LNCaP clone FGC (cell line): ENCODE measurements at places on chromosomes 6 and 20.
A peak's percentile ranks its signal among the peaks of the same experiment; 100 is the strongest.

DNA sequence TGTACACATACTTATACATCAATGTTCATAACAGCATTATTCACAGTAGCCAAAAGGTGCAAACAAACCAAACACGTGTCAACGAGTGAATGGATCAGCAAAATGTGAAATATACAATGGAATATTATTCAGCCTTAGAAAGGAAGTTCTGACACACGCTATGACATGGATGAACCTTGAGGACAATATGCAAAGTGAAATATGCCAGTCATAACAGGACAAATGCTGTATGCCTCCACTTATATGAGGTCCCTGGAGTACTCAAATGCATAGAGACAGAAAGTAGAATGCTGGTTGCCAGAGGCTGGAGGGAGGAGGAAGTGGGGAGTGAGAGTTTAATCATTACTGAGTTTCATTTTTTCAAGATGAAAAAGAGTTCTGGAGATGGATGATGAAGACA, 37.8 kb upstream of the IGF2R start:
- DNase-seq = no peak

DNA sequence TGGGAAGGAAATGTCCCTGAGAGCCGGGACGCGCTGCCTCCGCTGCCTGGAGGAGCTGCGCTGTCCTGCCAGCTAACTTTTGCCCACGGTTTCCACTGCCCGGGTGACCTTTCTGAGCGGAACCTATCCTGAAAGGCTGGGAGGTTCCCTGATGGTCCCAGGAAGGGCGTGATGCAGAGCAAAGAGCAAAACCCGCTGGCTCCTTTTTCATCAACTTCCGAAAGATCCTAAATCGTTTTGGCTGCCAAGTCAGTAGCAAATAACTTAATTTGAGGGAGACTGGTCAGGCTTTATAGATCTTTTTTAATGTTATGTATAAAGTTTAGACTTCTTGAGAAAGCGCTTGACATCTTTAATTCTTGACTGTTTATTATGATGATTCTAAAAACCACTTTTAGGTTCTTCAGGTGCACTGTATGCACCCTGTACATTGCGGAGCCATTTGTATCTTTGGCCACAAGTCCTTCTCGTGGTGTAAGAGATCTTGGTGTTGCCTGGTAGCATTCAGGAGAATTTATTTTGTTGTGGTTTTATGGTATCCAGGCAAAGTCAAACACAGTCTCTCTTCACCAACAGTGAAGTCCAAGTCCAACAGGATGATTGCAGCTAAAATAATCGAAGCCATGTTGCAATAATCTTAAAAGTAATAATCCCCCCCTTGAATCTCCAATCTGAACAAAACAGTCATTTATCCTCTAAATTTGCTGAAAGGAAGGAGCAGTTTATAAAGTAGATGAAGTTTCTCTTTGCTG, at the start of gene SYNE1:
TSS of gene SYNE1 (minus strand) at position 67 of the 752 bp plus-strand sequence. CDS start 9,031 bp downstream, outside the sequence.
- no peak for DNase-seq

GRCh38 chr6:148257810-148258209, 84.8 kb upstream of the SASH1 start:
- DNase-seq = peak; percentile 95

DNA sequence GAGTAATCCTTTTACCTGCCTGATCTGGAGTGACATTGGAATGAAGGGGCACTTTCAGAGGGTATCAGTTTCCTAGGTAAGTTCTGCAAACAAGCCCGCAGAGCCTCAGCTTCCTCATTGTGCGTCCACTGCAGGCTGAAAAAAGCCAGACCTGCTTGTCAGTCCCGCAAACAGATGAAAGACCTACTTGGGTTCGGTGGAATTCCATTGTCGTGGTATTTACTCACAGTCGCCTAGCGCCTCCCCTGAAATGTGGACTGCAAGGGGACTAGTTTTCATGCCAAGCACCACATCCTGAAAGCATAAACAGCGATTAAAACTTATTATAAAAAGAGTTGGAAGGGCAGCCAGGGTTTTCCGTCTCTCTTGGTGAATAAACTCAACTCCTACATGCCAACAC, 121.5 kb downstream of the PAX1 start:
- no peak for DNase-seq

- DNase-seq = no peak
Observed at GRCh38 chr20:44921447-44921846, 11.6 kb downstream of the PABPC1L start.

- no peak for DNase-seq
Observed at GRCh38 chr6:148779142-148779562, 32.3 kb downstream of the UST start.

DNA sequence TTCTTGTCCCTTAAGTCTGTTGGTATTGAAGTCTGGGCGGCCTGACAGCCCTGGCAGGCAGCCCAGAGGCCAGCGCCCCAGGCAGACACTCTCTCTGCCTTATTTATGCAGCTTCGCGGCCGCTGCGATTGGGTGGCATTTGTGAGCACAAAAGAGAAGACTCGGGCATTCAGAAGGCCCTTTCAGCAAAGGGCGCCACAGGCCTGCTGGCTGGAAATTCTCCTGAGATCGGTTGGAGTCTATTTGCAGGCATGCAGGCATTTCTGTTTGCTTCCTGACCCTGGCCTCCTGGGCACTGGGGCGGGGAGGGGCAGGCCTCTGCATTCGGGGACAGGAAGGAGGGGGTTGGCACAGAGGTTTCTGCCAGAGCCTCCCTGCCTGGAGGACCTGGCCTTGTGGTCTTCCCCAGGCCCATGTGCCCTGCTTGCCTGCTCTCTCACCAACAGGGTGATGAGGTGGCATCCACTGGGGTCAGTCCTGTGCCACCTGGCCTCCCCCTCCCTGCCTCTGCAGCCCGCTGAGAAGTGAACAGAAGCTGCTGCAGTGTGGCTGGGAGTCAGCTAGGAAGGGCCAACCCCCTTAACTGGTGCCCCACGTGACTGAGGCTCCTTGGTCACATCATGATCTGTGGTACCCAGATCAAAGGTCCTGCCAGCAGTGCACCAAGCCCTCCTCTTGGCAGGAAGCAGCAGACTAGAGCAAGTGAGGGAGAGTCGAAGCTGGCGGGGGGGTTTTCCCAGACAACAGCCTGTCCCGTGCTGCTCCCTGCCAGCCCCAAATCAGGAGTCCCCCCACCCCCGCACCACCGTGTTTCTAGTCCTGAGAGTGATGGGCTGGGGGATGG, 16.6 kb upstream of the CCDC167 start:
- DNase-seq = peak; percentile 78

GRCh38 chr6:63945987-63946386, 310.4 kb downstream of the PHF3 start:
- no peak for DNase-seq

DNA sequence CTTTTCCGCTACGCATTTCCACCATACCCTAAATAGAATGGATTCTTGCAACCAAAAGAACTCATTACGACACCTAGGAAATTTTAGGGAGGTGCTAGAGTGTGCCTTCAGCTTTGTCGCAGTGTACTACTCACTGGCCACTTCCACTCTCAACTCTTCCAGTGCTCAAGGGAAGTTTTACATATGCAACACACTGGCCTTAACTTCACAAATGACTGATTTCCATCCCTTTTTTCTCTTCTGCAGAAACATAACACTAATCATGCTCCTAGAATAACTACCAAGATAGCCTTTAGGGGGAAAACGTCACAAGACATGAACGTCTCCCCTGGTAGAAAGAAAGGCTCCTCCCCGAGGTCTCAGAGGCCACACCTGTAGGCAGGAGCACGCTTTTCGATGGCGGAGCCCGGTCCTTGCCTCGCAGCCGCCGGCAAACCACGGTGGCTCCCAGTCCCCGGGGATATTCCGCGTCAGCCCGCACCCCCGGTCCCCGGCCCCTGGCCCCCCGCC, 584 bp downstream of the LYRM4 start:
- peak; percentile 39 for DNase-seq

DNA sequence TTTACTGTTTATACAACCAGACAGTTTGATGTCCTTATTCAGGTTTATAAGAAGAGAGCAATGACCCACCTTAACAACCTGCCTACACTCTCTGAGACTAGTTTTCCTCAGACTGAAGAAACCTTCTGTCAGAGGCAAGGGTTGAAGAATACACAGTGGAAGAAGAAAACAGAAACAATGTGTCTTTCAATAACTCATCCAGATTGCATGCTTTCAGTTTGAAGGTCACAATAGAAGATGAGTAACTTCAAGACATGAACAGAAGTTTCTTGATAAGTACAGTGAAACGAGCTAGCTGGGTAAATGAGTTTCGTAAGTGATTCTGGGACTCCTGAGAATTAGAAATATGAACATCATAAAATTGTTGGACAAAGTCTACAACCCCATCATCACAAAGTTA, 141.7 kb downstream of the STXBP5 start:
- no peak for DNase-seq

GRCh38 chr20:59007665-59008511, 834 bp upstream of the CTSZ start:
- no peak for DNase-seq

GRCh38 chr6:53317861-53318260, 30.9 kb downstream of the ELOVL5 start:
- DNase-seq = no peak

DNA sequence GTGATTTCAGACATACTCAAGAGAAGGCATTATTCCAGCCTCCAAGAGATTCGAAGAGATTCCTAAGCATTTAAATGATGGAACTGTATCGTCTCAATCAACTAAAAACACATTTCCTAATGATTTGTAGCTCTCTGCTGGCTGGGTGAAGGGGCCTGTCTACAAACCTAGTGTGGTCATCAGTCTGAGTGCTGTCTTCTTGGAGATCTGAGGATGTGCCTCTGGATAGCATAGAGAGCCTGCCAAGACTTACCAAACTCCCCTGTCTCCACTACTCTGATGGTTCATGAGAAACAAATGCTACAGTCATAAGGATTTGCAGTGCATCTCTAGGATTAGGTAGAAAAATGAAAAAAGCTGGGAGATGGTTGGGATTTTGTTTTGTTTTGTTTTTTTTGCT, 176.9 kb upstream of the CITED2 start:
- DNase-seq = no peak

DNA sequence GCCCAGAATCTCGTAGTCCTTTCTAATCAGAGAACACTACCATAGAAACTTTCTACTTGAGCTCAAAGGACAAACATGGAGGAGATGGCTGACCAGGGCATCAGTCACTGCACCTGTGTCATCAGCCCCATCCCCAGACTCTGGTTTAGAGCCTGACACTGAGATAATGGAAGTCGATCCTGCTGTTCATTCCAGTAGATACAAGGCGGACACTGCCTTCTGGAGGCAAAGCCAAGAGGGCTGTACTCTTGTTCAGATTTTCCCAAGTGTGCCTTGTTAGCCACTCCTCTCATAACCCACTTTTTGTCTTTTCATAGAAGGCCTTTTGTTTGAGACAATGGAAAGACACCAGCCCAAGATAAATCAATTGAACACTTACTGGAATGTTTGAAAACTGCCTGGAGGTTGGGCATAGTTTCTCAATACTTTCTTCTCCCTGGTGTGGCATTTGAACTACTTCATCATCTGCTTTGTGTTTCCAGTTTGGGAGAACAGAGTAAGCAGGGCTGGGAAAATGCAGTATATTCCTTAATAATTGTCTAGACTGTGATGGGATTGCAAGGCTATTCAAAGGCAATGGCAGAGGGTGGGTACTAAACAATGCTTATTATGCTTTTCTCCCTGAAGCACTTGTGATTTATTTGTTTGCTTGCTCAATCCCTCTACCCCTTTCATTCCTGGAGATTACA, 99.7 kb downstream of the CLIC5 start:
- no peak for DNase-seq

- DNase-seq = no peak
Observed at GRCh38 chr6:24403501-24403824, 727 bp downstream of the MRS2 start.

DNA sequence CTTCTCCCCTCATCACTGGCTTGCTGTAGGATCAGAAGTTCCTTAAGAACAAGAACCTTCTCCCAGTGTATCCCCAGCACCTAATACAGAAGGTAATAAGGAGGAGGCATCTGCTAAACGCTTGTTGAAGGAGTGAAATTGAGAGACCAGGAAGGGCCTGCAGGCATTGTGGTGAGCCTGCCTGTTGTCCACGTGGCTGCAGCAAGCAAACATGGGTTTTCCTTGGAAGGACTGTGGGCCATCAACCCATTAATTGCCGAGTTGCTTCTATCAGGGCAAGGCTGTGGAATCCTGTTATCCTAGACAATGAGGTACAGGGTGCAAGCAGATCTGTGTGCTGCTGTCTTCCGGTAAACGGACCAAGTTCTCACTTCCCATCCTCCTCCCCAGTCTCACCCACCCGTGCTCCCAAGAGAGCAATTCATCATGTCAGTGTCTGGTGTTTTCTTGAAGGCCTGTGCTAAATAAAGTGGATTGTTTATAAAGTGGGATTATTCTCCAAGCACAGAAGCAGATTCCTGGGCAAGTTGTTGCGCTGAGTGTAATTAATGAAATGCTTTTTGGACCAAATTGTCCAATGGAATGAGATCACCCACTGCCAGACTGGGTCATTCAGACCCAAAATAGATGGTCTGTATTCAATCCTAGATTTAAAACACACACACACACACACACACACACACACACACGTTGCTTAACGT, 164.6 kb upstream of the CDYL start:
- DNase-seq = no peak
